ENCODE measurements at places on chromosomes 6 and 20.
A peak's percentile ranks its signal among the peaks of the same experiment; 100 is the strongest.

DNA sequence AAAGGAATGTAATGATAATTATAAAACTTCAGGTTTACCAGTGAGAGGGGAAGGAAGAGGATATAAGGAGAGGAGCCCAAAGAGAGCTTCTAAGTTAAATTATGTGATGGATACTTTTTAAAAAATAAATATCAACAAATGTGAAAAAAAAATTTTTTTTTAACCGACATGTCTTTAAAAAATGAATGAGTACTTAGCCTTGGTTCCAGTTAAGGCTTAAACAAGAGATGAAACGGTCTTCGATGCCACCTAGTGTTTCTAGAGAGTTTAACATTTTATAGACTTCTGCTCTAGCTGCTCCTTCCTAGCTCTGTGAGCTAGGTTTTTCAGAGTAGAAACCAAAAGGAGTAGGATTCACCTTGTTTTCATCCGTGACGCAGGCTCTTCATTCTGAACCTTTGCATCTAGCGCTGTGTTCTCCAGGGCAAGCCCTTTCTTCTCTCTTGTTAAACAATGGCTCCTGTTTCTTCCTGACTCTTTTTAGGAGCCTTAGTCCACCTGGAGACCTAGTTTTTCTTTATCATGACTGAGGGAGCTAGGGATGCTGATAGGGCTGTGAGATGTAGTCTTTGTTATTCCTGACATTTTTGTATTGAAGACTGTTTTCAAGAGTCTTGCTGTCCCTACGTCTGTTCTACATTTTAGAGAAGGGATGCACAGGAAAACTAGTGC lies 42.4 kb upstream of the GNRH2 start:
- no peak for DNase-seq

- DNase-seq: no peak
These were observed 28.3 kb upstream of the PDYN start for GRCh38 chr20:2022163-2022562.

- DNase-seq: no peak
These were observed 132.6 kb downstream of the LCA5 start for GRCh38 chr6:79404677-79405076.

GRCh38 chr6:145892026-145892425 lies 72.1 kb downstream of the SHPRH start:
- no peak for DNase-seq

GRCh38 chr6:64712606-64713005 lies 994.4 kb downstream of the EYS start:
- no peak for DNase-seq

GRCh38 chr6:41551857-41552256 lies 5.7 kb downstream of the FOXP4 start:
- no peak for DNase-seq

DNA sequence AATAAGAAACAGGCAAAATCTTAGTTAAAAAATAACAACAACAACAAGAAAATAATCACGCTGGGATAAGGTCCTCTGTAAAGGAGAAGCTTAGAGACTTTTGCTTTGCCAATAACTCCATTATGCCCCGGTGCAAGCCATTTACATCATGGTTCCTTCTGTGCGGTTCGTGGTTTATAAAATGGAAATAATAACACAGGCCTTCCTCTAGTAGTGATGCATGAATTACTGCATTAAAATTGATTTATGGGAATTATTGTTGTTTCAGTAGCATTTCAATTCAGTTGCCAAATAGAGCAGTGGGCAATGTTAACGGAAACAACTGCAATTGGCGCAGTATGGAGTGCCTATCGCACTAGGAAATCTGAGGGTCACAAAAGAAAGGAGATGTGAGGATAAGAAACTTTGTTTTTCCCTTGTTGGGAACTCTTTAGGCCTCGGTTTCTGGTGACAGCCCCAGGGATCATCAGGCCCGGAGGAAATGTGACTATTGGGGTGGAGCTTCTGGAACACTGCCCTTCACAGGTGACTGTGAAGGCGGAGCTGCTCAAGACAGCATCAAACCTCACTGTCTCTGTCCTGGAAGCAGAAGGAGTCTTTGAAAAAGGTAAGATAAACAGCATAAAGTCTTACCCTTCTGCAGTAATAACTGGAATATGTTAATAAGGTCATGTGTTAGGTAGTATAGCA lies 1.1 kb downstream of the CD109 start:
- no peak for DNase-seq

- no peak for DNase-seq
These were observed 84.7 kb downstream of the RNF182 start for GRCh38 chr6:14009431-14009830.

DNA sequence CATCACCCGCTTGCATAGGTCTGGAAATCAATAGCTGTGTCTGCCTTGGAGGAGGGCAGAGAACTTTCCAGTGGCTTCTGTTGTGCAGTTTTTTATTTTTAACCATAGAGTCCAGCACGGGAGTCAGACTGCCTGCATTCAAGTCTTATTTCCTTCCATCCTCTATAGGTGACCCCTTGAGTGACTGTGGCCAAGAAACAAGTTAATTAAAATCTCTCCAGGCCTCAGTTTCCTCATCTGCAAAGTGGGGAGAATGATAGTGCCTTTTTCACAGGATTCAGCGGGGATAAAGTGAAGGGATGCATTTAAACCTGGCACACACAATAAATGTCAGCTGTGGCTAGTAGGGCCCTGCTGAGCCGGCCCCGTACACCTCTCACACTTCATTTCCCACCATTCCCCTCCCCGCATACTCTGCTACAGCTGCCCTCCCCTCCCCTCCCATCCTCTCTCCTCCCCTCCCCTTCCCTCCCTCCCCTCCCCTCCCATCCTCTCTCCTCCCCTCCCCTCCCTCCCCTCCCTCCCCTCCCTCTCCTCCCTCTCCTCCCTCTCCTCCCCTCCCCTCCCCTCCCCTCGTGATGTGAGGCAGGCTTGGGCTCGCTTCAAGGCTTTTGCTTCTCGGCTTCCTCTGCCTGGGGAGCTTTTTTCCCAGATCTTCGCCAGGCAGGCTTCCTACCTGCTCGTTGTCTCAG lies 150.5 kb downstream of the TFAP2C start:
- DNase-seq: no peak

DNA sequence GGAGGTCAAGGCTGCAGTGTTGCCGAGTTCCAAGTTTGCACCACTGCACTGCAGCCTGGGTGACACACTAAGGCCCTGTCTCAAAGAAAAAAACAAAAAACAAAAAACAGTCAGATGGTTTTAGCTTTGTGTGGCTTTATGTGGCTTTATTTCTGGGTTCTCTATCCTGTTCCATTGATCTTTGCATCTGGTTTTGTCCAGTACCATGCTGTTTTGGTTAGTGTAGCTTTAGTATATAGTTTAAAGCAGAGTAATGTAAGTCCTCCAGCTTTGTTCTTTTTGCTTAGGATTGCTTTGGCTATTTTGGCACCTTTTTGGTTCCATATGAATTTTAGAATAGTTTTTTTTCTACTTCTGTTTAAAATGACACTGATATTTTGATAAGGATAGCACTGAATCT lies 225.5 kb downstream of the HDGFL1 start:
- no peak for DNase-seq

DNA sequence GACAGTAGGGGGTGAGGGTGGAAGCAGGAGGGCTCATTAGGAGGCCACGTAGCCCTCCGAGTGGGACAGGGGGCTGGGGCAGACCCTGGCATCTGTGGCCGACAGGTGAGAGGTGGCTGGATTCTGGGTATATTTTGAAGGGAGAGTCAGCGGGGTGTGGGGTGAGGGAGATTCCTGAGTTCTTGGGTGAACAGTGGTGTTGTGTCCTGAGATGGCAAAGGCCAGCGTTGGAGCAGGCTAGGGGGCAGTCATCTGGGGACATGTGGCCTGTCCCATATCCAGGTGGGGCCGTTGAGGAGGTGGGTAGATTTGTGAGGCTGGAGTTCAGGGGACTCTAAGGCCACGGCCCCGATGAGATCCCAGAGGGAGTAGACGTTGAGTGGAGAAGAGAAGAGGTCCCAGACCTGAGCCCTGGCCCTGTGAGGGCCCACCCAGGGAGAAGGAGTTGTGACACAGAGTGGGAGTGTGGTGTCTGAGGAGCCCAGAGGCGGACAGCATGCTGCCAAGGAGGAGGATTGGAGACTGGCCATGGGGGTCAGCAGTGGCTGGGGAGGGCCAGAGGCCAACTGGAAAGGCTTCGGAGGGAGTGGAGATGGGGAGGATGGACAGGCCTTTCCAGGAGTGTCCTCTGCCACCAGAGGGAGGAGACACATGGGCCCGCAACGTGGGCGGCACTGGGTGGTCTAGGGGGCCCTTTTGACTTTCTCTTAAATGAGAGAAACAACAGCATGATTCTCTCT lies 19.6 kb downstream of the PACSIN1 start:
- no peak for DNase-seq

DNA sequence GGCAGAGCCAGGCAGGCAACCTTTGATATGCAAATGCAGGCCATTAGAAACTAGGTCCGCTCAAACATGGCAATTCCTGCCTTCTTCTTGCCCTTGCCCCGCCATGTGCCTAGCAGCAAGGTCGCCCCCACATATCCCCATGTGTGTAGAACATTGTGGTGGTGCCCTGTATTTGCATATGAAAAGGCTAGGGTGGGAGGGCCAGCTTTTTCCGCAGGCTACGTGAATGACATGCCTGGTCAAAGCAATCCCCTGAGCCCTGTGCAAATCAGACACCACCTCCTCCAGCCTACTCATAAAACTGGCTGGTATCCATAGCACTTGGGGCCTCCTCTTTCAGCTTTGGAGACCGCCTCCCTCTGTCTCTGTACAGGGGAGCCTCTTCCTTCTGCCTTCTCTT lies 31.6 kb downstream of the GSTA2 start:
- DNase-seq: no peak

- no peak for DNase-seq
These were observed 72.5 kb downstream of the CD40 start for GRCh38 chr20:46190478-46191167.

- no peak for DNase-seq
These were observed 3.6 kb upstream of the HINT3 start for GRCh38 chr6:125952764-125953501.

- DNase-seq: peak; percentile 15
These were observed 40.1 kb upstream of the DYNLRB1 start for GRCh38 chr20:34475979-34476736.

DNA sequence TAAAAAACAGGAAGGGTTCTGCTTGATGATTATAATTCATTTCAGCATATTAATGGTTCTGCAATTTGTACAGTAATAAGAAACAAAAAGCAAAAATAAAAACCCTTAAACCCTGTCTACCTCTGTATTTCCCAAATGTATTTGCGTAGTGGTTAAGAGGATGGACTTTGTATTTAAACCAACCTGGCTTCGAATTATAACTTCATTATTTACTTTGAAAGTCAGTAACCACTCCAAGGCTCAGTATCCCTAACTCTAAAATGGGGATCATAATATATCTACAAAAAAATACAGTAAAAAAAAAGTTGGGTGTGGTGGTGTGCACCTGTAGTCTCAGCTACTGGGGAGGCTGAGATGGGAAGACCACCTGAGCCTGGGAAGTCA lies 21.4 kb downstream of the PERP start:
- DNase-seq: no peak

GRCh38 chr6:140766999-140767398 lies 1365.7 kb upstream of the GJE1 start:
- DNase-seq: no peak

- no peak for DNase-seq
These were observed 25.5 kb upstream of the PXDC1 start for GRCh38 chr6:3776881-3777507.

- DNase-seq: no peak
These were observed 532 bp upstream of the SLC35F1 start for GRCh38 chr6:117906507-117906957.

- no peak for DNase-seq
These were observed 66.0 kb upstream of the SYNDIG1 start for GRCh38 chr20:24403406-24403805.

- no peak for DNase-seq
These were observed 33.5 kb downstream of the HFE start for GRCh38 chr6:26120807-26121140.

All from activated T-cell treated with anti-CD3 and anti-CD28 coated beads for 1 hour (primary cell).